ENCODE measurements at places on chromosomes 5 and 9.
A peak's percentile ranks its signal among the peaks of the same experiment; 100 is the strongest.

DNA sequence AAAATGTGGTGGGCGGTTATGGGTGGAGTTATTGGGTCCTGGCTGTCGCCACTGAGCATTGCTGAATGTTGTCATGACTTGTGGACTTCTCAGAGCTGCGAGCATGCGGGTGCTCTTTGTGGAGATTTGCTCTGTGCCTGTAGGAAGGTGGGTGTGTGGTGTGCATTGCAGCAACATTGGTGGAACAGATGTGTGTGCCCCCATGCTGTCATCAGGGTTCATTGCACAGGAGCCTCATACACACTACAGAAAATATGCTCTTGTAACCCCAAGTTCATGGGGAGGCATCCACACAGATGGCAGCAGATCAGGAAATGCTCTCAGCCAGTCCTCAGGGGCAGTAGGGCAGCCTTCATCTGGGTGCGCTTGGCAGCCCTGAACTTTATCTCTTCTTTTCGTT, 55.9 kb upstream of the PHF2 start:
- no peak for DNase-seq

- DNase-seq, result no peak
These were observed 11.9 kb downstream of the TNFAIP8 start for GRCh38 chr5:119367502-119368237.

GRCh38 chr5:158084292-158084691, 225.3 kb upstream of the CLINT1 start:
- no peak for DNase-seq

GRCh38 chr5:58505502-58505901, 14.3 kb downstream of the GAPT start:
- no peak for DNase-seq

GRCh38 chr5:5014586-5015235, 125.4 kb upstream of the ADAMTS16 start:
- DNase-seq, result no peak

GRCh38 chr5:141806626-141807025, 71.6 kb downstream of the PCDH1 start:
- no peak for DNase-seq

GRCh38 chr9:97682242-97682641, 14.9 kb downstream of the XPA start:
- DNase-seq, result no peak

- no peak for DNase-seq
These were observed 170.0 kb downstream of the CACNA1B start for GRCh38 chr9:138047469-138048040.

DNA sequence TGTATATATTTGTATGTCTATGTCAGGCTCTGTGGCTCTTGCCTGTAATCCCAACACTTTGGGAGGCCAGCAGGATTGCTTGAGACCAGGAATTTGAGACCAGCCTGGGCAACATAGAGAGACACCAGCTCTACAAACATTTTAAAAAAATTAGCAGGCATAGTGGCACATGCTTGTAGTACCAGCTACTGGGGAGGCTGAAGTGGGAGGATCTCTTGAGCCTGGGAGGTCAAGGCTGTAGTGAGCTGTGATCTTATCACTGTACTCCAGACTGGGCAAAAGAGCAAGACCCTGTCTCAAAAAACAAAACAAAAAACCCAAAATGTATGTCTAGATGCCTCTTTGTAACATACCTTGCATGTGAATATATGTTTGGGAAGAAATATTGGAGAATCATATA, 15.8 kb downstream of the ARRDC3 start:
- DNase-seq, result no peak

DNA sequence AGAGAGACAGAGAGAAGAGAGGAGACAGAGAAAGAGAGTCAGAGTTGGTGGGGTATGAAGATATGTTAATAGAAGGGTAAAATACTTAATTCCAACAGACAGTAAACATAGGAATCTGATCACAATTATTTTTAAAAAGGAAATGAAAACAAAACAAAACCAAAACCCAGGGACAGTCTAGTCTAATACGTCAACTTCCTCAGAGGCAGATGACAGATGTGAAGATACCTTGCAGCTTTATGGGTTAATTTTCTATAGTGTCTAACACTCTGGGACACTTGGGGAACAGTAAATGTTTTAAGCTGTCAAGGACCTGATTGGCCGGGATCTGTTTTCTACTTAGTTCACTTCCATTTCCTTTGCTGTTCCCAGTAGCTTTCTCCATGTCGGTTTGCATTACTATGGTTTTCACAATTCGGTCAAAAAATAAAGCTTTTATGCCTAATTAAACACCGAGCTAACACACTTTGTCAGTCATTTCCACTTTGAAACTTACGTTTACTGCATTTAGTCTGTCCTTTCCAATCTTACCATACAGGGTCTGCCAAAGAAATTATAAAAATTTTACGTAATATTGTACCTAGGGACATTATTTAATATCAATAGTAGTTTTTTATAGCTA, 216.5 kb downstream of the MCTP1 start:
- DNase-seq, result no peak

GRCh38 chr9:89687188-89687587, 82.4 kb downstream of the GADD45G start:
- DNase-seq, result no peak

GRCh38 chr5:5025774-5026408, 114.2 kb upstream of the ADAMTS16 start:
- DNase-seq, result no peak

DNA sequence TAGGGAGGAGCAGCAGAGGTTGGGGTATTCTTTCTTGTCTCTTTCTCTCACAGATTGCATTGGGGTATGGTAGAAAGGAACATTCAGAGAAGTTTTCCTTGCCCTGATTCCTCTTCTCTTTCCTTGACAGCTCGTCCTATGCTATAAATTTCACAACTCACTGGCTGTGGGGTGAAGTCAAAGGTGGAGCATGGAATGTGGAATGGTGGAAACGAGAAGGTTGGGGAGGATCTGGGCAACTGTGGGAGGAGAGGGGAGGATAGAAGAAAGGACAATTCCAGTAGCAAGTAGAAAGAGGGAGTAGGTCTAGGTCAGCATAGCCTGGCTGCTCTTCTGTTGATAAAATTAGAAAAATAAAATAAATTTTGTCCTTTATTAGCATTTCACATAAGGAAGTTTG, 39.0 kb upstream of the POC5 start:
- DNase-seq, result no peak

DNA sequence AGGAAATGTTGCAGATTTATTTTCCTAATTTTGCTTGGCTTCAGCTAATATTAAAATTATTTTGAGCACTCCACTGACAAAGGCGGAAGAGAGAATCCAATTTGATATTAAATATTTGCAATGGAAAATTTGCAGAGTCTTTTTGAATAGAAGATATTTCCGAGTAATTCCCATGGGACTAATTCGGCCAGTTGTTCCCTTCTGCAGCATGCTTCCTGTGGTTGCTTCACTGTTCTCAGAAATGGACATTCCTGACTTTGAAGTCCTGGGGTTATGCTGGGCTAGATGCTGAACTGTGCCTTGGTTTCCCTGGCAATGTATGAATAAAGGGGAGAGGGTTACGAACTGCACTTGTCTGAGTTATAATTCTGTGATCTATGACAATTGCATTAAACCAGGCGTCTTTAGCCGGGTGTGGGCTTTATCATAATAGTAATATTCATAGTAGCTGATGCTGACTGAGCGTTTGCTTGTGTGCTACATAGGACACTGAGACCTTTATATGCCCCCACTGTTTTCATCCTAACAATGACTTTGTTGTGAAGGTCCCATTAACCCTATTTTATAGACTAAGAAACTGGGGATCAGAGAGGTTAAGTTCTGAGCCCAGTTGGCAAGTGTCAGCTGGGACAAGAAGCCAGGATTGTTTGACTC, 114.5 kb upstream of the SPRY4 start:
- DNase-seq, result no peak

DNA sequence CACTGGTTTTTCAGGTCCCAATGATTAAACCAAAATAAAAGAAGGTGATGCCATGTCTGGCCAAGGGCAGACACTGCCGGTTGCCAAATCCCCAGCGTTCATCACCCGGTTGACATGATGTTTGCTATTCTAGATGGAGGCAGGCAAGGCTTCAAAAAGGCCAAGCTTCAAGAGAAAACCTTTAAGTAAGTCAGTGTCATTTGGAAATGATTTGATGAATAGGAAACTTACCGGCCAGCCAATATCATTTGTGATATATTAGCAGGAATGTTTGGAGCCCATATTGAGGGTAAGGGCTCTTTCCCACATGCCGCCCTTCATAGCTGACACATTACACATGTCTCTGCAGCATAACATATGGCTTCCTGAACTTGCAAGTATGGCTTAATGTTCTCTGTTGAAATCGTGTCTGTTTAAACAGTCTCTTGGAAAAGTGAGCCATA, 89.5 kb upstream of the TTC23L start:
- DNase-seq, result no peak

- DNase-seq, result no peak
These were observed 1317.0 kb upstream of the ACO1 start for GRCh38 chr9:31067418-31067817.

DNA sequence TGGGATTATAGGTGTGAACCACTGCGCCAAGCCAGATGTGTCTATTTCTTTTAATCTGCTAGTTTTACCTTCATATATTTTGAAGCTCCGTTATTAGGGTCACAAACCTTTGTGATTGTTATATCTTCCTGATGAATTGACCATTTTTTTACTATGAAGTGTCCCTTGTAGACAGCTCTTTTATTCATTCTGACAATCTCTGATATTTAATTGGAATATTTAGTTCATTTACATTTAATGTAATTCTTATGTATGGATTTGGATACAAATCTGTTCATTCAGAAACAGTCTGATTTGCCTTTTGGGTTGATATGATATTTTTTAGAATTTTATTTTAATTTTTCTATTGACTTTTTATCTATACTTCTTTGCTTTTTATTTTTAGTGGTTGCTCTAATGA, 17.2 kb downstream of the ERCC6L2 start:
- DNase-seq, result no peak

GRCh38 chr9:125632321-125633115, 74.5 kb downstream of the MAPKAP1 start:
- DNase-seq, result peak; percentile 65

DNA sequence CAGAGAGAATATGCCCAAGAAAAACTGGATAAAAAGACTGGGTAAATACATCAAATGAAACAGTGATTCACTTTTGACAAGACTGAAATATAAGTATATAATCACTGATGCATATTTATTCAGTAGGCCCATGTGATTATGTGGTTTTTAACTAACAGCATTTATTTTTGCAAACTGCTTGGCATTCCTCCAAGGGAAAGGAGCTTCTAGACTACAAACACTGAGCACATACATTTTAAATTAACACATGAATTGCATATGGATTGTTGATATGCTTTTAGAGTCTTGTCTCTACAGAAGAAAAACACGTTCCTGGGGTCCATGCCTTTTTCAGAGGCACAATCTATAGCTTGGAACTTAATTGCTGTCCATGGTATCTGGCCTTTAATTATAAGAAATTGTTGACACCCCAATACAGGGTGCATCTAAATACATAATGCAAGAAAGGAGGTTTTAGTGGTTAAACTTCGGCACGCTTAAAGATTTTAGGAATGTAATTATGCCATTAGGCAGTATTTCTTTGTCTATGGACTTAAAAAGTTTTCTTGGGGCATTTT, 6.9 kb upstream of the MEIKIN start:
- no peak for DNase-seq

GRCh38 chr9:33080534-33080933, 4.1 kb upstream of the SMU1 start:
- peak; percentile 39 for DNase-seq

- no peak for DNase-seq
These were observed 11.0 kb downstream of the SNAPC3 start for GRCh38 chr9:15433661-15434060.
